ENCODE measurements at places on chromosomes 2 and 18. TPM values are rescaled to one million over a fixed set of nuclear protein-coding genes. Genes with fewer than 3 reads are reported as not detected.

Gene TPGS2
- 233 TPM for total RNA-seq

Gene IL1B
- total RNA-seq: 8.9 TPM

Gene METAP1D
- 2.4 TPM for total RNA-seq

Gene IRS1
- total RNA-seq: 4.0 TPM

Gene TET3
- total RNA-seq: 5.7 TPM

- DNase-seq: no peak
Observed at GRCh38 chr2:119525614-119526013, 1.3 kb upstream of the SCTR start.

GRCh38 chr2:112713585-112713925, 7.3 kb upstream of the NT5DC4 start:
- no peak for DNase-seq

- DNase-seq: no peak
Observed at GRCh38 chr2:1483551-1483950, 70.3 kb downstream of the TPO start.

DNA sequence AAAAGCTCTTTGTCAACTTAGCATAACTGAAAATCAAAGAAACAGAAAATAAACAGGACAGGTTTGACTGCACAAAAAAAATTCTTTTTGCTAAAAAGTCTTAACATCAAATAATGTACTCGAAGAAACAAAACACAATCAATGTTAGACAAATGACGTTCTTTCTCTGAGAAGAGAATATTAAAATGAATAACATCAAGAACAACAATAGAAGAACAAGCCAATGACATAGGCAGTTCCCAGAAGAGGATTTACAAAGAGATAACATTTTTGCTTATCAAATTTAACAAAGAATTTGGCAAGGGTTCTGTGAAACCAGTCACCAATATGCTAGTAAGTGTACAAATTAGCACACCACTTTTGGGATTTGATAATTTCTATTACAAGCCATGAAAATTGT, 5.8 kb downstream of the GPR55 start:
- no peak for DNase-seq

GRCh38 chr2:205714789-205715720, 32.8 kb downstream of the NRP2 start:
- DNase-seq: no peak

DNA sequence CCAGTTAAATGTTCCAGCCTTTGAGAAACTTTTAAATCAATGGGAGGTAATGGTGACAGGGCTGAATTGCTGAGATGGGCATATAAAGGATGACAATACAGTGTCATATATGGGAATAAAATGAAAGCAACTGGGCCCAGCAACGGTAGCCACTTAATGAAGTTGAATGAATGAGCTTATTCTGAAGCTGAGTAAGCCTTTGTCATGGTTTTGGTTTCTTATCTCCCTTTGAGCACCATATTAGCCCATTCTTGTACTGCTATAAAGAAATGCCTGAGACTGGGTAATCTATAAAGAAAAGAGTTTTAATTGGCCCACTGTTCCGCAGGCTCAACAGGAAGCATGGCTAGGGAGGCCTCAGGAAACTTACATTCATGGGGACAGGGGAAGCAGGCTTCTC, 3.5 kb upstream of the THUMPD2 start:
- DNase-seq: no peak

- DNase-seq: no peak
Observed at GRCh38 chr2:104487366-104487765, 366.5 kb upstream of the POU3F3 start.

- DNase-seq: no peak
Observed at GRCh38 chr2:68195096-68195495, 37.4 kb downstream of the PNO1 start.

- no peak for DNase-seq
Observed at GRCh38 chr2:233060980-233061590, 943 bp downstream of the INPP5D start.

DNA sequence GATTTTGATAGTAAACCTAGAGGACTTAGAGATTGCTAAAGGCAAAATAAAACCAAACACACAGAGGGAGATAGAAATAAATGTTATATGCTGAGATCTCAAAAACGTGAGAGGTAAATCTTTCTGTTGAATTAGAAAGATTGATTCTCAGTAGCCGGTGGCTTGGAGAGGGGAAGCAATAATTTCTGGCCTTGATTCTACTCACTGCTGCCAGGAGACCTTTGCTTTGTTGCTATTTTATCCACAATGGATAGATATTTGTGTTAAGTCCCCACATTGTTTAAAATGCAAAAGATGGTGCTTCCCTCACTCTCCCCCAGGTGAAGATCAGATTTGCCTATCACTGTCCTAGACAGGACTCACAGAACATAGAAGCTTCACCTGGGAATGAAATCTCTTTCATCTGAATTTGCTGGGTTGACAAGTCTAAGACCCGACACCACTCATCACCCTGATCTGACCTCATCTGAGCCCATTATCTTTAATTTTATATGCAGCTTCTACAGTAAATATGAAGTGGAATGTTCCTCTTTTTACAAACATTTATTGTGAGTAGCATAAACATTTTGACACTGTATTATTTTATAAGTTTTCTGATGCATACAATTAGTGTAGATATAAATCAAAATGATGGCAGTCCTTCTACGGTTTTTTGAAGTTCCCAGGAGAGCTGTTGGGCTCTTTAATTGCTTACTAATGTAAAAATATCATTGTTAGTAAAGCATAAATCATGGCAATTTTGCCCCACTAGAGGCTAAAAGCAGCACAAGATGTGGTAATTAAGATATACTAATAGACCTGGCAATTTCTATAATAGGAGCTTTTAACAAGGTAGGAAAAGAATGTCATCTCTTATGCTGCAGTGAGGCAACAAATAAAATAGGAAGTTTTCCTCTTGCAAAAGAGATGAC, 149.7 kb downstream of the DCC start:
- no peak for DNase-seq

- no peak for DNase-seq
Observed at GRCh38 chr2:236932831-236933361, 152.8 kb upstream of the COPS8 start.

DNA sequence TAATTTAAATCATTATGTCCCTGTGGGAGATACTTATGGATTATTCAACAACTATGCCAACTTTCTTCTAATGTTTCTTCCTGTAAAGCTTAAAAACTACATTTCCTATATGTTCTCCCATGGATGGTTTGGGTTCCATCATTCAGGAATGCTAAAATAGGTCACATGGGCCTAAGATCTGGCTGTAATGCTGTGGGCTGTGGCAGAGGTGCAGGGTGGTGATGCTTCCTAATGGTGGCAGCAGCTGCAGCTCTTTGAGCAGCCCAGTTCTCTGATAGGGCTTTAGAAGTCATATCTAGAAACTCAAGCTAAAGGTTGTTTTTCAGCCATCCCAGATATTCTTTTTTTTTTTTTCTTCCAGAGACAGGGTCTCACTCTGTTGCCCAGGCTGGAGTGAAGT, 266.1 kb downstream of the ZNF385B start:
- DNase-seq: no peak

DNA sequence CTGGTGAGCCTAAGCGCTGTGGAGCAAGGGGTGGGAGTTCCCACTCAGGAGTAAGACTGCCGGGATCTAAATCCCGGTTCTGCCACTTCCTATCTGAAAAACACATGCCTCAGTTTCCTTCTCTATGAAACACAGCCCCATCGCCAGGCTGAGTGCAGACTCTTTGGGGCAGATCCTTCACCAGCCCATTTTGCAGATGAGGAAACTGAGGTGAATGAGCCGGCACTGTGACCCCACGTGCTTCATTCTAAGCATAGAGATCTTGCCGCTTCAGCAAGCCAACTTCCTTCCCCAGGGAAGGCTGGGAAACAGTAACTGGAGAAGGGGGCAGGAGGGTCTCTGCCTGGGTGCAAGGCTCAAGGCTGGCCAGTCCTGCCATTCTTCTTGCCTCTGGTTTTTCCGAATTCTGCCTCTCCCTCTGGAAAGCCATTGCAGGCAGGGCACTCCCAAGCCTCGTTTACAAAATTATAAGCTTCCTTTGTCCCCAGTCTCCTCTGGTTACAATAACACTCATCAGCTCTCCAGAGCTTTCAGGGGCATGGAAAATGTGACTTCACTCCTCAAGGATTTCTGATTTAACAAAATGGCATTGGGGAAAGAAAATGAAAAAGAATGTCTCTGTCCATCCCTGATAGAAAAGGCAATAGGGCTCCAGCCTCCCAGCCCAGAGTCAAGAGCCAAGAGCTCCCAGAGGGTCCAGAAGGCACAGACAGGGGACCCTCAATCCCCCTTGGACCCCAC, 249.2 kb downstream of the TNS1 start:
- no peak for DNase-seq

DNA sequence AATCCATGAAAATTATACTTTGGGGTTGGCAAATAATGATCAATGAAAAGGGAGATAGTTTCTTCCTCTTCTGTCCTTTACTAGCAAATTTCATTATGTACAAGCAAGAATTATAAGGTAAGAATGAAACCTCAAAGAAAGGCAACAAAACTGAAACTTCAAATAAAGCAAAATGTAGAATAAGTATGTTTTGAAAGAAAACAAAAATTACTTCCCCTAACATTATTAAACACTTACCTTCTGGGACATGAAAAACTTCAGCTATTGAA, 29.4 kb downstream of the THADA start:
- DNase-seq: no peak

DNA sequence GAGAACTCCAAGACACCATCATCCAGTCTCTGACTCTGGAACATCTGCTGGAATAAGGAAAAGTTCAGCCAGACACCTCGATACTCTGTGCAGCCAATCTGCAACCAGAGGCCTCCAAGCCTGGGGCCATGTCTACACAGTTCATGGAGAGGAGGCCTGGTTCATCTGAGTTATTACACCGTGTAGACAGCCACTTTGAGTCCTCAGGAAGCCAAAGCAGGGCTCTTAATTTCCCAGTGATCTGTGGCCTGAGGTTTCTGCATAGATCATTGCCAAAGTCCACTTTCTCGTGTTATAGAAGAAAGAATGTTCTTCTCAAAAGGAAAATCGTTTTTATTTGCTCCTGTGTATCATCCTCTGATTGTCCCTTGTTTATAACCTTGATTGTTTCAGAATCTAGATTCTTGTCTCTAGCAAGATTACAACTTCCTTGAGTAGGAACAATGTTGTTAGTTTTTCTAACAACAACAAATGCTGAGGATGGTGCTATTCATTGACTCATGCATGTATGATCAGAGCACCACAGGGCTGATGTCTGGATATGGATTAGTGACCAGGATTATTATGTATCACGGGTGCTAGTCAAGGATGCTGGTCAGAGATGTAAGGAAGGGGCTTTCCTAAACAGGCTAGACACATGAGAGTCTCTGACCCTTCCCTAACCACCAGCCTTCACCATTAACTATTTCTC, 30.7 kb upstream of the MARCO start:
- no peak for DNase-seq

- DNase-seq: no peak
Observed at GRCh38 chr2:3956406-3956805, 253.0 kb downstream of the DCDC2C start.

DNA sequence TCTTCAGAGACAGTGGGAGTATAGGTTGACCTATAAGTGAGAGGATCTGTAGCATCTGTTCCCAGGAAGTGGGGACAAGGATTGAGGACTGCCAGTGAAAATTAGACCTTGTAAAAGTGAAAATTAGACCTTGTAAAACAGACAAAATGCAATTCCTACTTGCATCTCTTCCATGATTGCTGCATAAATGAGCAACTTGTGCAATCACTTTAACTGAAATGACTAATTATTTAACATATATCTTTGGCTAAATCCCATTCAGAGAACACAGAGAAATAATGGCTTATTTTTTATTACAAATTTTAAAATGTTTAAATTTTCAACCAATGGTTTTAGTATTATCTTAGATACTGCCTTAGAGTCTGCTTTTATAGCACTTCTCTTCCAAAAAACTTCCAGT, 67.2 kb upstream of the NABP1 start:
- DNase-seq: no peak

DNA sequence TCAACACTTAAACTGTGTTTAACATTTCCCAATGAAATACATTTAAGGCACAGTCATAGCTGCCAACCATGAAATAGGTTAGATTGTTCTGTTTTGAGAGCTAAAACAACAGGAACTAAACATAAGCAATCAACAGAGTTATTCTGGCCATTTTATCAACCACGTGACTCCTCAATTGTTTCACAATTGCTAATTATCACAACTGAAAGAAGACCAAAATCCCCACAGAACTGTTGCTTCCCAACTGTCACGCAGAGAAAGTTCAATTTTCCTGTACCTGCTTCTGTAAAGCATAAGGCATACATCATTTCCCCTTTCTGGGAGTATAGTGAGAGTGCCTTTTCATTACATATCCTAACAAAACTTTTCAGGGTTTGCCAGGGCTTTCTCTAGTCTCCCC, 248.6 kb downstream of the EPHA4 start:
- no peak for DNase-seq

DNA sequence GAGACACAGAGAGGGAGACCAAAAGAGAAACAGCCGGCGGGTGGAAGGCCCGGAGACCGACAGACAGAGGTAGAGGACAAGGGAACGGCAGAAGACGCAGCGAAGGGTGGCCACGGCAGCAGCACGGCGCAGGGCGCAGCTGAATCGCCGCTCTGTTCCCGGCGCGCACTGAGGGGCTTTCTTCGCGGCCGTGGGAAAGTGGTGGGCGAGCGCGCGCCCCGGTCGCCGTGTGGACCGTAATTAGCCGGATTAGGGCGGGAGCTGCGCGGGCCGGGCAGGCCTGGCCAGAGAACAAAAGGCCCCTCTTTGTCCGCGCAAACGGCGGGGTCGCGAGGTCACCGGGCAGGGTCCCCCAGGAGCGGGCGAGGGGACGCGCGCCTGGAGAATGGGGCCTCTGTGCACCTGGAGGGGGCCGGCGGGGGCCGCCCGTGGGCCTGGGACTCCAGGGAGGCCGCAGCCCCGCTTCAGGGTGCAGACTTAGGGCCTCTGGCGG, 158.3 kb downstream of the ZFP36L2 start:
- DNase-seq: no peak

- no peak for DNase-seq
Observed at GRCh38 chr18:46167971-46168370, 63.8 kb downstream of the HAUS1 start.

DNA sequence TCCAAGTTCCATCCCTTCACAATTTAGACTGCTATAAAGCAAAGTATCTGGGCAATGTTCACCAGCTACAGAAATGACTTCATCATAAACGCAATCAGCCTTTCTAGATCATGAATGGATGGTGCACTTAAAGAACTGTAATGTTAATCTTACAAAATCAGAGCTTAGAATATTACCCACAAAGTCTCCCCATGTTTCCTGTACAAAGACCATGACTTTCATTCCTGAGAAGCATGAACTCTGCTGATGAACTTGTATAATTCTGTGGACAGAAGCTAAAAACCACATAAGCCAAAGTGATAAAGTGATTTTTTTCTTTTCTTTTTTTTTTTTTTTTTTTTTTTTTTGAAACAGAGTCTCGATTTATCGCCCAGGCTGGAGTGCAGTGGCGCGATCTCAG, 53.3 kb downstream of the C1D start:
- no peak for DNase-seq

GRCh38 chr2:198546122-198546521, 741.7 kb downstream of the PLCL1 start:
- DNase-seq: no peak

DNA sequence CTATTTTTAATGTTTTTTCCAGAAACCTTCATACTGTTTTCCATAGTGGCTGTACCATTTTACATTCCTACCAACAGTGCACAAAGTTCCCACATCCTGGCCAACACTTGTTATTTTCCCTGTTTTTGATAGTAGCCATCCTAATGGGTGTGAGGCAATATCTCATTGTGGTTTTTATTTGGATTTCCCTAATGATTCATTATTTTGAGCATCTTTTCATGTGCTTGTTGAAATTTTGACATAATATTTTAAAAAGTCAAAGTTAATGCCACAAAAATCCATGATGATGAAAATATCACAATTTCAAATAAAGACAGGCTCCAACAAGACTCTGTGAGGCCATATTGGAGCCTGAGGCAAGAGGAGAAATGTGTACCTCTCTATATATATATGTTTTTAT, 50.2 kb downstream of the VWA3B start:
- DNase-seq: no peak

All from glomerular endothelial cell (primary cell).